GM20000 (cell line): ENCODE measurements at places on chromosomes 3 and 15.

GRCh38 chr3:184827572-184827971, 15.6 kb downstream of the VPS8 start:
- DNase-seq, result no peak

GRCh38 chr3:154684021-154684420, 254.0 kb upstream of the GPR149 start:
- DNase-seq, result no peak

GRCh38 chr15:68909601-68910100, 20.7 kb upstream of the SPESP1 start:
- no peak for DNase-seq

DNA sequence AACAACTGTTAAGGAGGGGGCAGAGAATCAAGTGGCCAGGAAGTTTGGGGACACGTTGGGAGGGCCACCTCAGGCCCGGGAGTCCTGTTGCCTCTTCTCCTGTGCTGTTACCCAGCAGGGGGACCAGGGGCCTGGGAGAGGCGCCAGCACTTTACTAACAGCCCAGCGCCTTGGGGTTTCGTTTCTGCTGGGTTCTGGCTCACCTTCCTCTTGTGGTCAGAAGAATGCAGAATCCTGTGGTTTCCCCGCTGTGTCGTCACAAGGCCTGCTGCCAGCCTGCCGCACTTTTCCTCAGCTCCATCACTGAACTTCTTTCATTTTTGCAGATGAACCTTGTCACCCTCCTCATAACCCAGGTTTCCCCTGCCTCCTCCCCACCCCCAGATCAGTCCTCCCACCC, 67.7 kb downstream of the SLC30A4 start:
- peak; percentile 59 for DNase-seq

- no peak for DNase-seq
Measured at GRCh38 chr15:43184407-43185124, 637 bp upstream of the CCNDBP1 start.
